Glomerular endothelial cell (primary cell): ENCODE measurements at places on chromosomes 11 and 22.

DNA sequence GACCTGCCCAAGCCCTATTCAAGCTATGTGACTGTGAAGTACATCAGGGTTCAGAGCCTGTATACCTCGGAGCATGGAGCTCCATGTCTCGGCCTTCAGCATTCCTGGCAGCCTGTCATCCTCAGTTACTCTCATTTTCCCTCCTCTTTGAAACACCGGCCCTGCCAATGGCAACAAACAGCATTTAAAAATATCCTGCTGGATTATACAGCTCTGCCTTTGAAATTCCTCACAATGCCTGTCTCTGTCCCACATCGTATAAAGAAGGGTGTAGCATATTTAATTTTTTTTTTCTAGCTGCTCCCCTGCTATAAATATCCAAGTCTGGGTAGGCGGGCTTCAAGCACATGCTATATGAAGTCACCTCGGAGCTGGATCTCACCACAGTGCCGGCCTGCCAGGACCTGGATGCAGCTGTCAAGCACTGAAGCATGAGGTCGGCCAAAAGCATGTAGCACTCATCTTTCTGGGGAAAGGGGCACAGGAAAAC, 11.8 kb downstream of the ABTB2 start:
- DNase-seq: no peak

DNA sequence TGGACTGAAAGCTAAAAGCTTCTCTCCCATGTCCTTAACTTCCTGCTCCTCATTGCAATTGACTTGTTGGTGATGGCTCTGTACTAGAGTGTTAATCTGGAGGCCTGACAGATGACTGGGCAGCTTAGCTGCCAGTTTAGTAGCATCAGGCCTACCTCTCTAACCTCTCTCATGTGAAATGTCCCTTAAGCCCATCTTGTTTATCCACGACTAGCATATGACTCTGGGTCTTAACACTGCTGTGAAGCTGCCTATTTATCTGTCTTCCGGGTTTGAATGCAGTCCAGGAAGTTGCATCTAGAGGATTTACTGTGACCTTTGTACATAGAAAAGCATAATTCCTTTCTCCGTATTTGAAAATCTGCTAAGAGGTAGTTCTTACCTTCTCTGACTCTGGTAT, 85.3 kb upstream of the HORMAD2 start:
- no peak for DNase-seq

DNA sequence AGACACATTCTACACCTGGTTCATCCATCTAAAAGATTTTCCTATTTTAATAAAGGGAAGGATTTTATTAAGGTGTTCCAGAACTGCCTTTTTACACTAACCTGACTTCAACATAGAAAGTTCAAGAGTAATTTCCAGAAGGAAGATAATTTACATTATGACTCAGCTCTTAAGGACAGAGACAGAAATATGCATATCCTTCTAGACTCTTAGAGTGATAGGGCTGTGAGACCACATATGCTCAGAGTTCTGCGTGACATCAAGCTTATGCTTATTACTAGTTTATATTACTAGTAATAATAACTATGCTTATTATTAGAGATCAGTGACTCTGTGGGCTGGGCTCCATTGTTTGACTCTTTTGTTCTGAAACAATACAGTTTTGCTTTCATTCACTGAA, 4.6 kb downstream of the PDGFD start:
- DNase-seq: no peak

- DNase-seq: no peak
Measured at GRCh38 chr11:20661445-20661844, 7.9 kb upstream of the NELL1 start.

- DNase-seq: no peak
Measured at GRCh38 chr11:44564670-44565210, 723 bp upstream of the CD82 start.

DNA sequence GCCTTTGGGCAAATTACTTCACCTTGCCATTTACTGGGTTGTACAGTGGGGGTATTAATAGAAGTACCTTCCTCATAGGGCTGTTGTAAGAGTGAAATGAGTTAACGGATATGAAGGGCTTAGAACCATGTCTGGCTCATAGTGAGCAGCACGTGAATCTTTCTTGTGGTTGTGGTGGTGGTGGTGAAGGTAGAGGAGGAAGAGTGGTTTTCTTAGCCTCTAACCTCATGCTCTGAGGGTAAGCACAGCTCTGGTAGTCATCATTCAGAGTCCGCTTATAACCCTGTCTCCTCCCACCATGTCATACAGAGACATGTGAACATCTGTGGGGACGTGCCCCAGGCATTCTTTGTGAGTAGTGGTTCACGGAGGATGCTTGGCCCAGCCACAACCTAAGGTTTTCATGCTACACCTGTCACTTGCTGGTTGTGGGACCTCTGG, 43.6 kb downstream of the TEAD1 start:
- no peak for DNase-seq

DNA sequence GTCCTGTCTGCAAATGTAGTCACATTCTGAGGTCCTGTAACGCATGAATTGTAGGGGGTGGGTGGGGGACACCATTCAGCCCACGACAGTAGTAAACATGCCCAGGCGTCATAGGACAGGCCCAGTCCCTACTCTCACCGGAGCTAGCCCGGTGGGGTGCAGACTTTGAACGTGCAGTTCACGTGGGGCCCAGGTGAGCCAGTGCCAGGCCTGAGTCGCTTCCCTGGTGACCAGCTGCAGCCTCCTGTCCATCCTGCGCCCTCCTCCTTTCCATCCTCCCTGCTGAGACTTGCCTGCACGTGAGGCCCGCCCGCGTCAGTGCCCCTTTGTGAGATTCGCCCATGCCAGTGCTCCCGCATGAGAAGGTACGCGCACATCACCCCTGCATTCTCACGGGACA, 116.8 kb downstream of the WNT7B start:
- DNase-seq: no peak

GRCh38 chr11:14775897-14776296, 116.1 kb downstream of the CYP2R1 start:
- no peak for DNase-seq

DNA sequence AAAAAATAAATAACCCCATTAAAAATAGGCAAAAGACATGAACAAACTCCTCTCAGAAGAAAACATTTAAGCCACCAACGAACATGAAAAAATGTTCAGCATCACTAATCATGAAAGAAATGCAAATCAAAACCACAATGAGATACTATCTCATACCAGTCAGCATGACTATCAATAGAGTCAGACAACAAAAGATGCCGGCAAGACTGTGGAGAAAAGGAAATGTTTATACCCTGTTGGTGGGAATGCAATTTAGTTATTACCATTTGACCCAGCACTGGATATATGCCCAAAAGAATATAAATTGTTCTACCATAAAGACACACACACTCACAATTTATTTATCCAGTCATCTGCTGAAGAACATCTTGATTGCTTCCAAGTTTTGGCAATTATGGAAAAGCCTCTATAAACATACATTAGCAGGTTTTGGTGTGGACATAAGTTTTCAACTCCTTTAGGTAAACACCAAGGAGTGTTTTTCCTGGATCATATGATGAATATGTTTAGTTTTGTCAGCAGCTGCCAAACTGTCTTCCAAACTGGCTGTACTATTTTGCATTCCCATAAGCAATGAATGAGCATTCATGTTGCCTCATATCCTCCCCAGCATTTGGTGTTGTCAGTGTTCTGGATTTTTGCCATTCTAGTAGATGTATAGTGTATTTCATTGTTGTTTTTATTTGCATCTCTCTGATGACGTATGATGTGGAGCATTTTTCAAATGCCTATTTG, 28.0 kb downstream of the OR8D1 start:
- peak; percentile 61 for DNase-seq

GRCh38 chr11:111846636-111847035, 24.7 kb downstream of the ALG9 start:
- DNase-seq: no peak

GRCh38 chr22:32744176-32744959, 57.1 kb upstream of the TIMP3 start:
- no peak for DNase-seq

DNA sequence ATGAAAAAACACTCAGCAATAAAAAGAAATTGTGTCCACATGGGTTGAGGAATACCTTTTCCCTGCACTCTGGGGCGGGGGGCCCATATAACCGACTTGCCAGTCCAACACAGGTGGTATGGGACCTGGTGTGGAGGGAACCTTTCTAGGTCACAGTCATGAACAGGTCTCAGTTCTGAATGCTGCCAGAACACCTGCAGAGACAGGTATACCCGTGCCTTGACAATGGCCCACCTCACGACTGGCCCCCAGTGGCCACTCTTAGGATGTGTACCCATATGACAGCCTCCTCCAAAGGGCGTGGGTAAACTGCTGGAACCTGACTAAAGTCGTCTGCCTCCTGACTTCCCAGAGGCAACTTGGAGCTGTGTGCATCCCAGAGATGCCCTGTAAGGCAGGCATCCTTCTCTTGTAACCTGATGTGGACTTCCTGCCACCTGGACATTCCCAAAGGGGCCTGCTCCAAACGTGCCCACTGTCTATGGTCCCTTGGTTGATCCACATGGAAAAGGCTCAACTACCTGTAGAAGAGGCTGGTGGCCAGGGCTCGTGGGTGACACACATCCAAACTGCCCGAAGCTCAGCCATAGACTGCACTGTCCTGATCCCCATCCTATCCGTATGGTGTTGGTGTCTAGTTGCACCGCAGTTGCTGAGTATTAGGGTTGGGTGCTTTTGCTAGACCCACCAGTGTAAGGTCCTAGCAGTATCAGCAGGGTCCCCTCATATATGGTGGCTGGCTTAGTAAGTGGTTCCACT, 859.3 kb downstream of the BRD1 start:
- no peak for DNase-seq

DNA sequence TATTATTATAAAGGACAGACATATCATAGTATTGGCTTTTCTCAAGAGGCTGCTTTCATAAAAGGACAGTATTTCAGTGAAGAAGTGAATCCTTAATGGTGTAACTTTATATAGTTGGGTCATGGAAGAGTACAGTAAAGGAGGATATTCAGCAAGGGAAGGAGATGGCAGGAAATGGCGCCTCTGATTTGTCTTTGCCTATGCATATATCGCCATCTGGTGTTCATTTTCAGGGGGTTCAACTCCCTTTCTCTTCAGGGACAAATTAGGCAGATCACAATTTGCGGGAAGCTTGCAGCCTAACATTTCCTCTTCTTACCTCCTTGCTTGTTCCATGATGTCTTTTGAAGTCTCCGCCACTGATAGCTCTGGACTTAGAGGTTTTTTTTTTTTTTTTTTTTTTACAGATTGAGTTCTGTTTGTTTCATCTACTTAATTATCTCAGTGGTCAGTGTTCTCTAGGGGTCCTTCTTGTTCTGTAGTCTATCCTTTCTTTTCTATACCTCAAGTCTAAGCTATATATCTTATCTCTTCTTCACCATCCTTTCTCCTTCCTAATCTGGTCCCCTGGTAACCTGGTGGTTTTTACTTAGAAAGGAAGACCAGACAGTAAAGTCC, 21.8 kb upstream of the RRM1 start:
- DNase-seq: peak; percentile 57

DNA sequence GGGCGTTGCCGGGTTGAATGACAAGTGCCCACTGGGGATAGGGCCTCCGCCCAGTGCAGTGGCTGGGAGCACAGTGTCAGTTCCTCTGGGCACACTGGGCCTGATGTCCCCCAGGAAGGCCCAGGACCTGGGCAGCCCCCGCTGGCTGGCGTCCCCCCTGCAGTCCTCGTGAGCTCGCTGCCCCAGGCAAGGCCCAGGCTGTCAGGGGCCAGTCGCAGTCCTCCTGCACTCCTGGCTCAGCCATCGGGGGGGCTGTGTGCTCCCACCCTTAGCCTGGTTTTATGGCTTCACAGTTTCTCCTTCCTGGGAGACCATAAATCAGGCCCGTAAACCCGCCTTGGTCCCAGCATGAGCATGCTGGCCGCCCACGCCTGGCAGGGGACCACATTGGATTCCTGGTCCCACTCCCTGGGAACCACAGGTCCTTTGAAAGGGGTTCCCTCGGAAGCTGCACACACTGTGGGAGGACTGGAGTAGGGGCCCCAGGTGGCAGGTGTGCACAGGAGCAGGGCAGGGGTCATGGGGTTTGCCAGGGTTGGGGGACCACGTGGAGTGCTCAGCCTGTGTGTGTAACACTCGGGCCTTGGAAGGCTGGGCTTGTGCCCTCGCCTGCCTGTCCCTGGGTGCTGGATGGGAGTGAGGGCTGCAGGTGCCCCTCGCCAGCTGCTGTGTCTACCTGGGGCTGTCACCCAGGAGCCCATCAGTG, 113.6 kb downstream of the KCNQ1OT1 start:
- no peak for DNase-seq

GRCh38 chr11:1565173-1565903, 6.7 kb downstream of the DUSP8 start:
- DNase-seq: no peak

DNA sequence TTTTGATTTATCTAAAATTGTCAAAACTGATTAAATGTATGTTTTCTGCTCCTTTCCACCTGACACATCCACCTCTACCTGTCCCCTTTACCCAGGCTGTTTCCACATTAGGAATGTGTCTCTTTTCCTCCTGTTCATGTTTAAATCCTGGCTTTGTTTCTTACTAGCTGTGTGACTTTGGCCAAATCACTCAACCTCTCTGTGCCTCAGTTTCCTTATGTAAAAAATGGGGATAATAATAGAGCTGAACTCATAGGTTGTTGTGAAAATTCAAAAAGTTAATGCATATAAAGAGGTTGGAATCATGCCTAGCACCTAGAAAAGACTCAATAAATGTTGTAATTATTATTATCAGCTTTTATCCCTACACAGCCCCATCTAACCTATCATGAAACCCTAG, 136.8 kb downstream of the NXPE2 start:
- no peak for DNase-seq

DNA sequence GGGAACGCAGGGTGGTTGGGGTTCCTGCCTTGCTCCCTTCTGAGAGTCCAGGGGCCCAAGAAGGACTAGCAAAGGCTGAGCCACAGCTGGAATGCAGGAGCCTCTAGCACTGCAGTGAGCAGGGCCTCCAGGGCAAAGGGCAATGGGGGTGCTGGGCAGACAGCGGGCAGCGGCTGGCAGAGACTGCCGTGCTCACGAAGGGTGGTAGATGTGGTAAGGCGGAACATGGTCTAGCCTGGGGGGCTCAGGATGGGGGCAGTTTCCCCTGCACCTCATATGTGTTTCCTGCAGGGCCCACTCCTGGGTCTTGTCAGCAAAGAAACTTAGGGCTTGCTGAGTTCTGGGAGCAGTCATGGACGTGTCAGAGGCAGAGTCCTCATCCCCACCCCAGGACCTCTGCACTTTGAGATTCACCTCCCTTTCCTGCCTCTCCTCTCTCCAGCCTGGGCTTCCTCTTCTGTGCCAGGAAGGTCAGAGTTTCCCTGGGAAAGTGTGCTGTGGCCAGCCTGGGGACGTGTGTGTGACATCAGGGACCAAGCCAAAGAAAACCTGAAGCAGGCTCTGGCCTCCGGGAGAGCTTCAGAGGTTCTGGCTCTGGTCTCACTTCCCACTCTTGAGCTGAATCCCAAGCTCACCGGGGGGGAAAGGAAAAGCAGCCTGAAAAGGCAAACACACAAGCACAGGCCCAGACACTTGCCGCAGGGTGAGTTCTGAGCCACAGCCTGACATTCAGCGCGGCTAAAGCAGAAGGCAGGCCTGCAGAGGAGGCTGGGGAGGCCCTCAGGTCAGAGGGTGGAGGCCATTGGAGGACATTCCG, 4.4 kb downstream of the MOGAT2 start:
- no peak for DNase-seq

- no peak for DNase-seq
Measured at GRCh38 chr11:7640816-7641215, 32.5 kb downstream of the CYB5R2 start.

- no peak for DNase-seq
Measured at GRCh38 chr22:31948002-31948401, 3.7 kb downstream of the YWHAH start.
